ENCODE measurements at places on chromosomes 4 and X.

- no peak for DNase-seq
These were observed 489.4 kb upstream of the MAGEB18 start for GRCh38 chrX:25648790-25649189.

- peak; percentile 74 for DNase-seq
These were observed 529 bp downstream of the DHRSX start for GRCh38 chrX:2500091-2500802.

GRCh38 chr4:46146993-46147392 is 23.1 kb upstream of the GABRG1 start:
- no peak for DNase-seq

- no peak for DNase-seq
These were observed 6.7 kb upstream of the HGFAC start for GRCh38 chr4:3434881-3435685.

DNA sequence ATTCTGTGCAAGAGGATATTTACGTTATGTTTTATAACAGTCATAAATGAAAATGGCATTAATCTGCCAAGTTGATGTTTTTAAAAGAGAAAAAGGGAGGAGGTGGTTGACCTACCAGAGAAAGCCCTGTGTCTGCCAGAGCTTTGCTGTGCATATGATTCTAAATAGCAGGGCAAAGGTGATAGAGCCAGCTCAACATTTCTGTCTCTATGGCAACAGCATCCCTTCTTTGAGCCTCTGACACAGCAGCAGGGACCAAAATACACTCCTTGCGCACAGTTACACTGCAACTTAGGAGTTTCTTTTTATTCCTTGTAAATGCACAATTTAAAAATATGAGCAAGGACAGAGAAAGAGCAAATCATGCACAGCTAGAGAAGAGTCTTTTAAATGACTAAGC is 133.3 kb upstream of the RAI2 start:
- no peak for DNase-seq

- no peak for DNase-seq
These were observed 31.0 kb upstream of the PPARGC1A start for GRCh38 chr4:23920716-23921446.

DNA sequence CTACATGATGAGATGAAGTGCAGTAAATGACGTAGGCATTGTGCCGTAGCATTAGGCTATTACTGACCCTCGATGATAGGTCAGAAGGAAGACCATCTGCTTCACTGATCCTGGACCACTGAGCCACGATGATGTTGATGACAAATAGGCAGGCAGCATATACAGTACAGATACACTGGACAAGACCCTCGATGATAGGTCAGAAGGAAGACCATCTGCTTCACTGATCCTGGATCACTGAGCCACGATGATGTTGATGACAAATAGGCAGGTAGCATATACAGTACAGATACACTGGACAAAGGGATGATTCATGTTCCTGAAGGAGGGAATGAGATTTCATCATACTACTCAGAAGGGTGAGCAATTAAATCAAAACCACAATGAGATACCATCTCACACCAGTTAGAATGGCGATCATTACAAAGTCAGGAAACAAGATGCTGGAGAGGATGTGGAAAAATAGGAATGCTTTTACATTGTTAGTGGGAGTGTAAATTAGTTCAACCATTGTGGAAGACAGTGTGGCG is 50.9 kb downstream of the BEND4 start:
- DNase-seq = no peak

DNA sequence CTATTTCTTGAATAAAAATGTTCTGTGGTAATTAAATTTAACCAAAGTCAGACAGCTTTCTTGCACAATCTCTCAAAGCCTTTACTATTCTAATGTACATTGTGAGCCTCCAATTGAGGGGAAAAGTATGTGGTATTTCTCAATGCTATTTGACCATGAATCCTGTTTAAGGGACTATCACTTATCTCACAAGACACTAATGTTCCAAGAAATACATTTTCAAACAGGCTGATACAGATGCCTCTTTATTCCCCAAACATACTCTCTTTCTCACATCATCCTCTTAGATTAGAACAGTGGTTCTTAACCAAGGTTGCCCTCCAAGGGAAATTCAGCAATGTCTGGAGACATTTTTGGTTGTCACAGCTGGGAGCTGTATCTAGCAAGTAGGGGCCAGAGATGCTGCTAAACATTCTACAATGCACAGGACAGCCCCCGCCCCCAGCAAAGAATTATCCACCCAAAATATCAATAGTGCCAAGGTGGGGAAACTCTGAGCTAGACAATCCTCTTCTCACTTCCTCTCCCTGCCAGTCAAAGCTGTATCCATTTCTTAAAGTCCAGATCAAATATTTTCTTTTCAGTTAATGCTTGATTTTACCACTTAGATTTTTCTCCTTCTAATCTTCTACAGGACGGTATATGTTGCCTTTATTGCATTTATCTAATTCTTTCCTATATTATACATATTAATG is 129.2 kb upstream of the TRIM2 start:
- no peak for DNase-seq

DNA sequence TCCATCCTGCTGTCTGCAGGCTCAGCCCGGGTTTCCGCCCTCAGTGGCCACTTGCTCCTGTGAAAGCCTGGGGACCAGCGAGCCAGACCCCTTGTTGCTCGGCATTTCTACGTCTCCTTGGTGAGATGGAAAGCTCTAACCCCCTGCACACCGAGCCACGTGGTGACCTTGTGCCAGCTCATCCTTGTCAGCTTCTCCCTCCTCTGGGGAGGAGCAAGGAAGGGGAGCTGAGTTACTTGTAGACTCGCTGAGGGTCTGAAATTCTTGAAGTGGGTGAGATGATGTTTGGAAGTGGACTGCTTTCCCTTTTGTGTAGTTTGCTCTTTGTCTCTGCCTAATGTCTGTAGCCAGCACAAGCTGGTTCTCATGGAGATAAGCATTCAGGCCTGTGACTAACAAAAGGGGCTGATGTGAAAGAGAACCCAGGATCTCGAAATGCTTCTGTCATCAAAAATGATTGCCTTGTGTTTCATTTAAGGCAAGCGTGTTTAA is 29.3 kb downstream of the RGS12 start:
- DNase-seq = peak; percentile 81

DNA sequence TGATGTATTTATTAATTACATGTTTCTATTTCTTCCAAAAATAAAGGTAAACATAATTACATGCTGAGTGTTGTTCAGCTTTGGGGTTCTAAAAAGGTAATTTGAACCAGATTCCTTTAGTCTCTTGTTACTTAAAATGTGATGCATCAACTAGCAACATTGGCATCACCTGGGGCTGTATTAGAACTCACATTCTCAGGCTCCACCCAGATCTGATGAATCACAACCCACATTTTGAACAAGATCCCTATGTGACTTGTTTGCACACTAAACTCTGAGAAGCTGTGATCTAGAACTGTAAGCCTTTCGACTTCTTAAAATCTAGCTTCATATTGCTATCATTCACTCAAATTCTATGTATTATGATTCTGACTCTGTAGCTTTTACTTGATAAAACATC is 23.0 kb upstream of the HS3ST1 start:
- no peak for DNase-seq

DNA sequence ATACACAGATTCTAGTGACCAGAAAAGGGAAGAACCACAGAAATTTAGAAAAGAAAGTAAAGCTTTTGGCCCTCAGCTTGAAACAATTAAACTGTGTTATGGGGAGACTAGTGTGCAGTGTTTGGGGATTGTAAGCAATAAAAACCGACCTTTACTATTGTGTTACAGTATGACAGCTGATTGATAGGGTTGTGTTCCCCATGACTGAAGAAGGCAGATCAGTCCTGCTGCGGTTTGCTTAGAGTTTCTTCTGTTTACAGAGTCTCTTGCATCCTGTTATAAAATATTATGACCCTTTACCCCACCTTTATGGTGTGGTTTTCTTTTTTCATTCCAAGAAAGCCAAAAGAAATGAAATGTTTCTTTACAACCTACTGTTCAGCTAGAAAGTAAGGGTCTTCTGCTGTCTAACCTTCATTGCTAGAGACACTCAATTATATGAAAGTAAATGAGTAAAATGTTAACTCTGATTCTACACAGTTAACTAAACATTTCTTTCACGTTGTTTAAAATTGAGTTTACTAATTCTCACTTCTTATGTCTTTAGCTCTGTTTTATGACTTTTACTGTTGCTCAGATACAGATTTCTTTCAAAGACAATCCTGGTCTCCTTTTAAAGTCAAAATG is 18.1 kb downstream of the CHIC1 start:
- no peak for DNase-seq

DNA sequence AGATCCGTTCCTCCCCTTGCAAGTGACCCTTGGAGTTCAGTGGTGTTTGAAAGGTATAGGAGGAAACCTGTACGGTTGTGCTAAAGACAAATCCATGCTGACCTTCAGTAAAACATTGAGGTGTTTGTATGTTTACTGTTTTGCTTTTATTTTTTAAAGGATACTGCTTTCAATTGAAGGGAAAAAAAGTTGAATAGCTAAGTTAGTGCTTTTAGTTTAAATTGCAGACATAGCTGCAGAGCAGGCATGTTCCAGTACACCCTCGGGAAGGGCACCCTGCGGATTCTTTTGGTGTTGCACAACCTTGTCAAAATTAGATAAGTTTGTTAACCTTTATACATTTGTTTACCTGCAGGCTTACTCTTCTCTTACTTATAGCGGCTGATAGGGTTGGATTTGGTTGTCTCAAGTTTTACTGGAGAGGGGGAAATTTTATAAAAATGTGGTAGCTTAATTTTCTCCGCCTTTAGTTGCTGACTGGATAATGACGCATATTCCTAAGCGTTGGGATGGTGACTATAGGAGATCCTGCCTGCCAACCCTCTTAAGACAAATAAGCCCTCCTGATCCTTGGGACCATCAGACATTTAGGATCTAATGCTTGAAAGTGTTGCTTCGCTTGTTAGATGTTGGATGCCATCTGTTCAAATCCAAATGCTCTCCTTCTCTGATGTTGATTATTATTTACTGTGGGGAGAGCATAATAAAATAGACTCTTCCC is 2.0 kb downstream of the RAPGEF2 start:
- no peak for DNase-seq

DNA sequence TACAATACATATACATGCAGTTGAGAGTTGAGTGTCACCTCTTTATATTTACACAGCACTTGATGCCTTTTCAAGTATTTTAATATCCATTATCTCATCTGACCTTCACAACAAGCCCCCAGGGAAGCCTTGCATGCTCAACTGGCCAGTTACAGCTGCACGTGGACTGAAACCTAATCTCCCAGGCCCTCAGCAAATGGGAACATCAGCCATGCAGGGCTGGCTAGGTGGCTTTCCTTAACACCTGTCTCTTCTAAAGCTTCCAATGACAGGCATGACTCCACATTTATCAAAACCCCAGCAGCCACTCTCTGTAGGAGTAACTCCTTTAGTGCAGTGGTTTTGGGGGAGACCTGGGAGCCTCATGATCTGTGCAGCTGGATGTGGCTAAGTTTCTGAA is 56.4 kb downstream of the PHKA2 start:
- no peak for DNase-seq

DNA sequence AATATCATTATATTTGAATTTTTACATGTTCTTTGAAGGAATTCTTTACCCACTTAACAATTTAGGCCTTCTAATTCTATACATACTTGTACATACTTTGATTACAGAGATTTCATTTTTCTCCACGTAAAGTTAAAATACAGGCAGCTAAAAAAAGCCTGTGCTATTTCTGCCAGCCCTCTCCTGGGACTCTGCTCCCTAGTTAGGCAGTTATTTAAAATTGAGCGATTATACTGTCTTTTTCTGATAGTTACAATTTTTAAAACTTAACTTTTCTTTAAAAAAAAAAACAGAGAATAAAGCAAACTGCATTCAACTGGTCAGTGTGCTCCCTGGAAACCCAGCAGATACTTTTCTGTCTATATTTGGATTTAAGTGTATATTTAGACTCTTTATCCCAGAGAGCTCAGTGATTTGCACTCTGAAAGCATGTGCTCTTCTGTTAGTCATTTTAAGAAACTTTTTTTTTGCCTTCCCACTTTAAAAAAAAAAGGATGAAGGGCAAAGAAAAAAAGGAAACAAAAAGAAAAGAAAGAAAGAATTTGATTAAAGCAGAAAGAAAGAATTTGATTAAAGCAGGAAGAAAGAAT is 18.1 kb upstream of the FAM241A start:
- no peak for DNase-seq

DNA sequence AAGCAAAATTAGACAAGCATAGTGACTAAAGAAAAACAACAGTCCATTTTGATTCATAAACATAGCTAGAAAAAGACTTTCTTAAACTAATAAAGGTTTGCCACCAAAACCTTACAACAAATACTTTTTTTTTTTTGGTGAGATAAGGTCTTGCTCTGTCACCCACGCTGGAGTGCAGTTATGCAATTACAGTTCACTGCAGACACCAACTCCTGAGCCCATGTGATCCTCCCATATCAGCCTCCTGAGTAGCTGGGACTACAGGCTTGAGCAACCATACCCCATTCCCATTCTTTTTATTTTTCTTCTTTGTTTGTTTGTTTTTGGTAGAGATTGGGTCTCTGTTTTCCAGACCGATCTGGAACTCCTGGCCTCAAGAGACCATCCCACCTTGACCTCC is 247.2 kb upstream of the ADGRL3 start:
- DNase-seq = no peak

DNA sequence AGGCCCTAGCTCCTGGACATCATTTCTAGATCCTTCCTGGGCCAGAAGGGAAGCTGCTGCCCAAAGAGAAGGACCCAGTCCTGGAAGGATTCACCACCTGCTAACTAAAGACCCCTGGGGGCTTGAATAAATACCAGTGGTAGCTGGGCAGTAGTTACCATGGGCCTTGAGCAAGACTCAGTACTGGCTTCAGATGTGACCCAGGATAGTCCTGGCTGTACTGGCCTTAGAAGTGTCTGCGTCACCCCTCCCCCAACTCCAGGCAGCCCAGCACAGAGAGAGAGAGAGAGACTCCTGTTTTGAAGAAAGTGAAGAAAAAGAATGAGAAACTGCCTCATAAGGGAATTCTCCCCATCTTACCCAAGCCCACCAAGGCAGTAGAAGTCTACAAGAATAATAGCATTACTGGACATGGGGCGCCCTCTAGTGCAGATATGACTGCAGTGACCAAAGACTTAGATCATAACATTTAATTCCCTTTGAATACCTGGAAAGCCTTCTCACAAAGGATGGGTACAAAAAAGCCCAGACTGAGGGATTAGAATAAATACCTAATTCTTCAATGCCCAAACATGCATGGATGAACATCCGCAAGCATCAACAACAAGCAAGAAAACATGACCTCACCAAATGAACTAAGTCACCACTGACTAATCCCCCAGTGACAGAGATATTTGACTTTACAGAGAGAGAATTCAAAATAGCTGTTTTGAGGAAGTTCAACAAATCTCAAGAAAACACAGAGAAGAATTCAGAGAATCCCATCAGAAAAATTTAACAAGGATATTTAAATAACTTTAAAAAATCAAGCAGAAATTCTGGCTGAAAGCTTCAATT is 171.8 kb downstream of the HNRNPD start:
- DNase-seq = peak; percentile 50

GRCh38 chr4:3514221-3514780 is 17.9 kb downstream of the LRPAP1 start:
- DNase-seq = no peak

- no peak for DNase-seq
These were observed 72.7 kb upstream of the H2AZ1 start for GRCh38 chr4:100022792-100023222.

All from retina (tissue), 1 donor.